ENCODE measurements at places on chromosomes 1 and 21.
A peak's percentile ranks its signal among the peaks of the same experiment; 100 is the strongest.

- no peak for DNase-seq
Observed at GRCh38 chr1:167746013-167746672, 24.4 kb downstream of the MPZL1 start.

DNA sequence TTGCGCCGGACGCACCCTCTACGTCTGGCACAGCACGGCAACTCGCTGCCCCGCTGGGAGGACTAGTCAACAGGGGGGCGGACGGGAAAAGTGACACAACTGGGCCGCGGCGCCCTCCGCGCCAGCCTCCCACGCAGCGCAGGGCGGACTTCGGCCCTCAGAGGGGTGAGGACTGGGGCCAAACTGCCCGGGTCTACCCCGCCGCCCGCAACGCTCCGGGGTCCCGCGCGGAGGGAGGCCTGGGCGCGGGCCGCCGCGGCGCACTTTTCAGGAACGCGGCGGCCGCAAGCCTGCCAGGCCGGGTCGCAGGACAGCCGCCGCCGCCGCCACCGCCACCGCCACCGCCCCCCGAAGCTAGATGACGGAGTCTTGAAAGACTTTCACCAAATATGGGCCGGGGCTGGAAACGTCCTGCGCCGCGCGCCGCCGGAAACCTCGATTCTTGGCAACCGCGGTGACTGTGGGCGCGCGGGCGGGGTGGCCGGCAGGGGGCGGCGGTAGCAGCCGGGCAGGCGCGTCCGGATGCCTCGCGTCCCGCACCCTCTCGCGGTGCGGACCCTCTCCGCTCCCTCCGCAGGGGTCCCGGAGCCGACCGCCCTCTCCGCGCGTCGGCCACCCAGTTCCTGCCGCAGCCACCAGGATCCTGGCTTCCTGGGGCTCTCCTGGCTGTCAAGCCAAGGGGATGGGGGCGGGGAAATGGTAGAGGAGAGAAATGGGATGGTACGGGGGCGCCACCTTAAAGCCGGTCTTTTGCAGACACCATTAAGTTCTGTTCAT, 3.7 kb upstream of the CCN1 start:
- peak; percentile 94 for DNase-seq

DNA sequence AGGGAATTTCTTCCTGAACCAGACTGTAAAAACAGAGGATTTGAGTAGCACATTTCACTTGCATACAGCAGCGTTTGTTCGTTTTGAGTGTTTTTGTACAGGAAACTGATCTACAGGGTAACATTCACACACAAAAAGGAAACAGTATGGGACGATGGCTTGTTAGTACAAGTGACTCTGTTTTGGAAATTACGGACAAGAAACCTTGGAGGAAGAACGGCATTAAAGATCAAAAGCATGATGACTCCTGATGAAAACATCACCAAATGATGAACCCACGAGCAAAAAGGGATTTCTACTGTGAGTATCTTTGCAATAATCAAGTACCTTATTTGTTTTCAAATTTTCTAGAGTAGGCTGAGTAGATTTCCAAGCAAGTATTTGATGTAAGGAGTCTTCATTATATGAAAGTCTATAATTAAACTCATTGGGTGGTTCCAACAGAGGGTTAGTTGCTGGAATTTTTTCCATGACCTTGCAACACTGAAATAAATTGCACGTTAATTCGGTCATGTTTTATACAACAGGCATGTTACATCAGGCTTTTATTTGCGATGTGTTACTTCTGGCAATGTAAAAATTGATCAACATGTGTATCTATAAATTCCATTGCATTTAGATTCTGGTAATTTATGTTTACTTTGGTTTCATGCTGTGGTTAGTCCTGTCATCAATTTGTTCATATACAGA, 76.7 kb upstream of the KCNK2 start:
- peak; percentile 49 for DNase-seq

DNA sequence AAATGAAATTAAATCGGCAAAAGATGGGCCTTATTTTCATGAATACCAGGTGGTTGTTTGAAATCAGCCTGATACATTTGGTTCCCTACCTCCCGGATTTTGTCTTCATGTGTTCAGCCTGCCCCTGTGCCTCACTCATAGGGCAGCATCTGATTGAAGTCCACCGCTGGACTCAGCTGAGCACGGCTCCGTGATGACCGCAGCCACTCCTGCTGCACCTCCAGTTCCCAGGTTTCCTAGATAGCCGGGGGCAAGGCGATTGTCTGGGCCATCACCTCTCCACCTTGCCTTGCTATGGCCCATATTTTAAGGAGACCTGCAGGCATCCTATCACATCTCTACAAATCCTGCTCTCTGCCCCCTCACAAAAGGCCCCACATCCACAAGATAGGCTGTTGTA, 563.8 kb downstream of the NUF2 start:
- no peak for DNase-seq

- DNase-seq, result peak; percentile 69
Observed at GRCh38 chr1:78843546-78843945, 163.0 kb downstream of the ADGRL4 start.

GRCh38 chr1:37035014-37035691, 838 bp upstream of the GRIK3 start:
- DNase-seq, result no peak

- DNase-seq, result no peak
Observed at GRCh38 chr21:28794371-28794851, 198.3 kb downstream of the LTN1 start.

- DNase-seq, result no peak
Observed at GRCh38 chr1:26005434-26006105, 7.7 kb upstream of the PAFAH2 start.

DNA sequence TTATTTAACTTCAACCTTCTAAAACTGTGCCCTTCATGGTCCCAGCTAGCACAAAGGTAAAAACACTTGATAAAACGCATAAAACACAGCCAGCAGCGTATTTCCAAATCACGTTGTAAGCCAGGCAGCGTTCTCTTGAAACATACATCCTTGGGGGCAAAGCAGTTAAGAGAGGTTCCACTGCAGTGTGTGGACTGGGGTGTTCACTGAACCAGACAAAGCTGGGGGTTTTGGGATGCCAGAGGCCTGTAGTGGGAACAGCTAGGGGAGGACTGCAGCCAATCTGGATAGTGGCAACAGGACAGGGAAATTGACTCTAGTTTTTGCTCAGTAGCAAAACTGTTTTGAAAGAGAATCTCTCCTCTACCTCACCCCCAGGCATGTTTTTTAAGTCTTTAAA, 21.5 kb upstream of the ATP5PO start:
- DNase-seq, result no peak

GRCh38 chr21:14046401-14046800, 164.4 kb downstream of the LIPI start:
- peak; percentile 3 for DNase-seq

DNA sequence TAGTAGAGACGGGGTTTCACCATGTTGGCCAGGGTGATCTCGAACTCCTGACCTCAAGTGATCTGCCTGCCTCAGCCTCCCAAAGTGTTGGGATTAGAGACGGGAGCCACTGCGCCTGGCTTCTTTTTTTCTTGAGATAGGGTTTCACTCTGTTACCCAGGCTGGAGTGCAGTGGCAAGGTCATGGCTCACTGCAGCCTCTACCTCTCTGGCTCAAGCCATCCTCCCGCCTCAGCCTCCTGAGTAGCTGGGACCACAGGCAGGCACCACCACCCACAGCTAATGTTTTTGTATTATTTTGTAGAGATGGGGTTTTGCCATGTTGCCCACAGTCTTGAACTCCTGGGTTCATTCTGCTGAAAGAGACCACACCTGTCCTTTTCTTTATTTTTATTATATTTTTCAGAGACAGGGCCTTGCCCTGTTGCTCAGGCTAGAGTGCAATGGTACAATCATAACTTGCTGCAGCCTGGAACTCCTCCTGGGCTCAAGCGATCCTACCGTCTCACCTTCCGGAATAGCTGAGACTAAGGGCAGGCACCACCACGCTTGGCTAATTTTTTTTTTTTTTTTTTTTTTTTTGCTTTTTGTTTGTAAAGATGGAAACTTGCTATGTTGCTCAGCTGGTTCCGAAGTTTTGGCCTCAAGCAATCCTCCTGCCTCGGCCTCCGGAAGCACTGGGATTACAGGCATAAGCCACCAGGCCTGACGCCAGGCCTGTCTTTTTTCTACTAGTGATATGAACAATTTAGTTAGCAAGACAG, 3.1 kb downstream of the LMNA start:
- DNase-seq, result no peak

DNA sequence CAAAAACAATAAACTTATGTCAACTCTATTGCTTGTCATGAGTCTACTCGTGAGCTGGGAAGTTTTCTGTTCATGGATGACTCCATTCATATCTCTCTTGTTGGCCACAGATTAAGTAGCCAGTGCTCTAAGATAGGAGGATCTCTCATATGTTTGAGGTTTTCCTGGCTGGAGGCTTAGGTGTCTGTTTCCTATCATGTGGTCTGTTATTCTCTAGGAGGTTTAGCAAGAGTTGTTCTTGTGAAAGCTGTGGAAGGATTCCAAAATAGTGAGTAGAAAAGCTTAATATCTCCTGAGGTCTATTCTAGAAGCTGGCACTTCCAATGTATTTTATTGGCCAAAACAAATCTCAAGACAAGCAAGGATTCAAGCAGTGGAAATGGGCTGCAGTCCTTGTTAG, 5.8 kb upstream of the KRTAP20-2 start:
- DNase-seq, result no peak

DNA sequence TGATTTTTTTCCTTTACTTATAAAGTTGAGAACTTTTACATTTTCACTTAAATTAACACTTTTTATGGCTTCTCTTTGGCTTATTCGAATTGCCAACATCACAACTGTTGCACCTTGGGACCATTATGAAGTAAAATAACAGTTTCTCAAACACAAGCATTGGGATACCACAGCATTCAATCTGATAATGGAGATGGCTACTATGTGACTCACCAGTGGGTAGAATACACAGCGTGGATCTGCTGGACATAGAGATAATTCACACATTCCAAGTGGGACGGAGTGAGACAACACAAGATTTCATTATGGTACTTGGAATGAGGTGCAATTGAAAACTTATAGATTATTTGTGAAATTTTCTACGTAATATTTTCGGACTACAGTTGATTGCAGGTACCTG, 68.0 kb downstream of the ADAMTS1 start:
- DNase-seq, result no peak

DNA sequence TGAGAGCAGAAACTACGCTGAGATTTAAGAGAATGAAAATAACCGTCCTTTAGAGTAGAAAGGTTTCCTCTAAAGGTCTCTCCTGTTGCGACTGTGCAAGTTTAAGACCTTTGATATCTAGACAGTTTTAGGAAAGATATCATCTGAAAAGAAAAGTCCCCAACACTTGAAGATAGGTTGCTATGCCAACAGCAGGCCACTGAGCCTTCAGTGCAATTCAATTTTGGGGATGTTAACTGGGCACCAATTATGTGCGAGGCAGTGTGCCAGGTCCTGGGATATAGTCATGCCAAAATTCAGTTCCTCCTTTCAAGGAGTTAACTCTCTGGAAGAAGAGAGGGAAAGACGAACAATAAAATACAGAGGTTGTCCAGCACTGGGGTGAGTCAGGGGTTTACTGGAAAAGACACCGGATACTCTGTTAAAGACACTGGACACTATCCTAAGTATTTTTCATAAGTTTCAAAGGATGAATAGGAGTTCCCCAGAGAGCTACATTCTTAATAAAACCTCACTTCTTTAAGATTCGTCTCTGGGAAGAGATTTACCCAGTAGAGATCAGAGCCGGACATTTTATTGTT, 25.5 kb upstream of the ZNF281 start:
- peak; percentile 50 for DNase-seq

DNA sequence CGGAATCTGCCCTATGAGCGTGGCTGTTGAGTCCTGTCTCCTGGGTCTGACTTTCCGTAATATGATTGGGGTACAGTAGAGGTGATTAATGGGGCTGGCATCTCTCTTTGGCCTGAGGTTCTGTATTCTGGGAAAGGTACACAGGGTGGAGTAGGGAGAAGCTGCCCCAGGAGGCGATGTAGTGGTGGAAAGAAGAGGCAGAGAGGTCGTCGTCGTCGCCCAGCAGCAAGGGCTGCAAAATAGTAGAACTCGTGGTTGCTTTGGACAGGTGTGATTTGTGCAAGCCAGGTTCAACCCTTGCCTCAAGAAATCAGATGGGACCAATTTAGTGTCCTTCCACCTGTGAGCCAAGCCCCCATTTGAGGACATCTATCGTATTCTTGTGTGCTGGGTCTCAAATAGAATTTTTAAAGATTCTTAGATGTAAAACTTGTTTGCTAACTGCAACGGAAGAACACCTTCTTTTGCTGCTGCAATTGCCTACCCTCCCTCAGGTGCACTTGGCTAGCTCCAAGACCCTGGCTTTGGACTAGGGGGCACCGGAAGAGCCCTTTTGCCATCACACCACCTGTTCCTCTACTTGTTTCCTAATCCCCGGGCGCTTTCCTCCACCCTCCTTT, 1.3 kb upstream of the HMGN2 start:
- no peak for DNase-seq

DNA sequence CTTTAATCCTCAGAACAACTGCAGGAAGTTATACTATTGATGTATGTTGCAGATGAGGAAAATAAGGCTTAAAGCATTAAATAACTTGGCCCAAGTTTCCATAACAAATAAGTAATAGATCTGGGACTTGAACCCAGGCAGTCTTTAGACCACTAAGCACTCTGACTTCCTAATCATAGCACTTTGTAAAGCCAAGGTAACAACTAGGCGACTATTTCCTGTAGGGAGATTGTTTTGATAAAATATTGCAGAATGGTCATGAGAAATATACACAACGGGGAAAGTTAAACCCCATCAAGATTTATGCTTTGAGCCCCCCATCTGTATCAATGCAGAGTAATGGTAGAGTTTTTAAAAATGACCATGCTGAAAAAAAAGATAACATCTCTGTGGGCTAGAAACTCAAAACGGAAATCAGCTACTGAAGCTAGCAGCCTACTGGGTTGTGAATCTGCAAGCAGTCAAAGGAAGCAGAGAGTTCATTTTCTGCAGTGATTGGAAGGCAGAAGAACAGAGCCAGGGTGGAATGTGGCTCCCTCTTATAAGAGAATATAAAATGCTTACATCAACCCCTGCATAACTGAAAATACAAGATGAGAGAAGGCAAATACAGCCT, 111.2 kb upstream of the OLIG2 start:
- no peak for DNase-seq

DNA sequence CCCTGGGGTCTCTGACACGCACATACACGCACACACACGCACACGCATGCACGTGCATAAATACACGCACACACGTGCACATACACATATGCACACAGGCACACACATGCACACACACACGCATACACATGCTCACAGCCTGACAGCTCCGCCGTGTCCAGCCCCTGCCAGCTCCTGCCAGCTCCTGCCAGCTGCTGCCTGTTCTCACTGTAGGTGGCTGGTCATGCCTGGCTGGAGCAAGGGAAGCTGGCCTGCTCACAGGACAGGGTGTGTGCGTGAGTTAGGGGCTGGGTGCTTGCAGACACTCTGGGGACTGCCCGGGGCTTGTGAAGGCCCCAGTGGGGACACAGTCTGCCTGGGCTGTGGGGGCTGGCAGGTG, 4.9 kb downstream of the PLCH2 start:
- DNase-seq, result no peak

DNA sequence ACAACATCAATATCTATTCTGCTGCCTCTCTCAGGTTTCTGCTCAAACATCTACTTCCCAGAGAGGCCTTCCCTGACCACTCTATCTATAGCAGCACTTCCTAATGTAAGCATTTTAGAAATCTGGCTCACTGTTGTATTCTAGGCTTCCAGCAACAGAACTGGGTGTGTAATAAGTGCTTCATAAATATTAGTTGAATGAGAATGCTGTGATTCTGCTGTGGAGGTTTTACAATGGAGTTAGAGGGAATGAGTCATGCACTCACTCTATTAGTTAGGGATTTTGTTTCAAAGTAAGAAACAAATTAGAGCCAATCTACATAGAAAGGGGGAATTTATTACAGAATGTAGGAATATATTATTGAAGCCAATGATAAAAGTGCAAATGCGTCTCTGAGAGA, 38.6 kb upstream of the SLC35F3 start:
- DNase-seq, result peak; percentile 31

GRCh38 chr1:59137276-59137615, 159.6 kb upstream of the FGGY start:
- DNase-seq, result no peak
